Endothelial cell (in vitro differentiated cells): ENCODE measurements at places on chromosomes 5 and 9.

GRCh38 chr9:69474821-69475220 is 149.8 kb downstream of the ENTREP1 start:
- DNase-seq: no peak

GRCh38 chr5:132254321-132254977 is 3.0 kb upstream of the PDLIM4 start:
- DNase-seq: no peak

- DNase-seq: no peak
Observed at GRCh38 chr9:91937056-91937455, 13.0 kb downstream of the ROR2 start.

- no peak for DNase-seq
Observed at GRCh38 chr5:1338506-1339070, 6.3 kb downstream of the CLPTM1L start.

GRCh38 chr9:18569941-18570630 is 96.1 kb downstream of the ADAMTSL1 start:
- DNase-seq: no peak

- no peak for DNase-seq
Observed at GRCh38 chr5:143251190-143251589, 152.3 kb downstream of the NR3C1 start.

DNA sequence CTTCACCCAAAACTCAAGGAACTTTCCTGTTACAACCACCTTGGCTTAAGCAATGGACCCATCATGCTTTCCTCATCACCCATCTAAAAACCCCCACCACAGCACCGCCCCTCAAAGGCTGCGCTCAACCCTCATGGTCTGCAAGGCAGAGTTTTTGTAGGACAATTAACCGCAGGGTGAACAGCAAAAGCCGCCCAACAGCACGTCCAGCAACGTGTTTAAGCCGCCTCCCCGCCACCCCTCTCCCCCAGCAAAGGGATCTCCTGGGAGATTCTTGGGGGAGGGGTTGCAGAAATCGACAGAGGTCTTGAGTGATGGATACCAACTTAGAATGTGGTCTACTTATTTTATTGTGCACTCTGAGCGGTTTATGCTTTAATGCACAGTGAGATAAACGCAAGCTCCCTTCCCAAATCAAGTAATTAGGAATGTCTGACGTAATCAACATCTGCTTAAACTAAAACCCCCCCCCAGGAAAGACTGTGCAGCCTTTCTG is 1.9 kb downstream of the ROR2 start:
- DNase-seq: no peak
